Hematopoietic multipotent progenitor cell treated with erythropoietin and hydrocortisone succinate and interleukin-3 and kit ligand, for 8 days (in vitro differentiated cells): ENCODE measurements at places on chromosomes 1 and 21.
A peak's percentile ranks its signal among the peaks of the same experiment; 100 is the strongest.

DNA sequence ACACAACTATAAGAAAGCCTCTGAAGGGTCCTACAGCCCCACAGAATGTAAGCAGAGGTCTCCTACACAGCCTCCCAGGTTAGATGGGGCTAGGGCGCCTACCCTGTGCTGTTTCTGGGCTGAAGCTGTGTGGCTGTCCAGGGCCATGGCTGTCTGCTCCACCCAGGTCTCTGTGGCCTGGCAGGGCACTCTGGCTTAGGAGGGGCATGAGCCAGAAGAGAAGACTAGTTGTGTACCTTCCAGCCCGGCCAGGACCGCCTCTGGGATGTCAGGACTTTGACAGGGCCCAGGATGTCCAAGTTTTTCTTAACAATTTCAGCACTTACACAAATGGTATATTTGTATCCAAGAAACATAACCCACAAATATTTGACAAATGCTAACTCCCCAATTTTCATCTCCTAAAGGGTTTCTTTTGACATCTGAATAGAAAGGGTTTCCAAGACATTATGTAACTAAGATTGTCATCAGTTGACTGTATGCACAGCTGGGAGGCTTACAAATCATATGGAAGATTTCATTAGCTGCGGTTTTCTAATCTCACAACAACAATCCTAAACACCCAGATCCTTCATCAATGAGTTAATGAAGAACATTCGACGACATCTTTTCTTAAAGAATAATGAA is 80.5 kb downstream of the HSF2BP start:
- no peak for DNase-seq

DNA sequence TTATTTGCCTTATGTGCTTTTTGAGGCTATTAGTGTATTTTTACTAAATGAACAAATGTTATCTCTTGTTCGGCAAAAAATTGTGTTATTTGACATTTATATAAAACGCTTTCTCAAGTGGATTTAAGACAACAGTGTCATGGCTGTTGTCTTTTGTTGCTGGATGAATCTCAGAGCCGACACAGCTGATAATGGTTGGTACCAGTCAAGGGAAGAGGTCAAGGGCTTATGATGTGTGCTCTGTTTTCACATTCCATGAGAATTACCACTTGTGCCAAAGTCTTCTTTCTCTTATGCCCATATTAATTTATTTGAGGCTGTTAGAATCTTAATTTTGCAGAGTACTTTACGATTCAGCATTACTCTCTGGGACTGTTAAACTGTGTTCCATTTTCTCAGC is 17.9 kb upstream of the CD101 start:
- no peak for DNase-seq

- no peak for DNase-seq
Observed at GRCh38 chr21:29301691-29302090, 3.0 kb downstream of the BACH1 start.

DNA sequence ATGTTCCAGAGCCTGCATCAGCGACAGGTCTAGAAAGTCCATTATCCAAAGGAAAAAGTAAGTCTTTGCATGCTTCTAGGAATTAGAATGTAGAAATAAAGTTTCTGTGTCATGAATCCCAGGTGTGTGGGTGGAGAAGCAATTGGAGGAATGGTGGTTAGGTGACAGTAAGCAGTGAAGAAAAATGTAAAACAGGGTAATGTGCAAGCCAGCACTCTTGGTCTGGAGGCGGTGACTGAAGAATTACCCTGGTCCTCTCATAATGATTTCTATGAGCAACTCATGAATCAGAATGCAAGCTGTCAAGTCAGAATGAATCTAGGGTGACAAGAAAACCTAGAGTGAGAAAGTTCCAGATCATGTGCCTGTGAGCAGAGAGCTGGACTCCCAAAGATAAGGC is 33.6 kb downstream of the PLPPR4 start:
- no peak for DNase-seq

- DNase-seq = no peak
Observed at GRCh38 chr1:185570962-185571361, 163.2 kb upstream of the HMCN1 start.

GRCh38 chr1:235079443-235080296 is 49.0 kb downstream of the TOMM20 start:
- DNase-seq = no peak

DNA sequence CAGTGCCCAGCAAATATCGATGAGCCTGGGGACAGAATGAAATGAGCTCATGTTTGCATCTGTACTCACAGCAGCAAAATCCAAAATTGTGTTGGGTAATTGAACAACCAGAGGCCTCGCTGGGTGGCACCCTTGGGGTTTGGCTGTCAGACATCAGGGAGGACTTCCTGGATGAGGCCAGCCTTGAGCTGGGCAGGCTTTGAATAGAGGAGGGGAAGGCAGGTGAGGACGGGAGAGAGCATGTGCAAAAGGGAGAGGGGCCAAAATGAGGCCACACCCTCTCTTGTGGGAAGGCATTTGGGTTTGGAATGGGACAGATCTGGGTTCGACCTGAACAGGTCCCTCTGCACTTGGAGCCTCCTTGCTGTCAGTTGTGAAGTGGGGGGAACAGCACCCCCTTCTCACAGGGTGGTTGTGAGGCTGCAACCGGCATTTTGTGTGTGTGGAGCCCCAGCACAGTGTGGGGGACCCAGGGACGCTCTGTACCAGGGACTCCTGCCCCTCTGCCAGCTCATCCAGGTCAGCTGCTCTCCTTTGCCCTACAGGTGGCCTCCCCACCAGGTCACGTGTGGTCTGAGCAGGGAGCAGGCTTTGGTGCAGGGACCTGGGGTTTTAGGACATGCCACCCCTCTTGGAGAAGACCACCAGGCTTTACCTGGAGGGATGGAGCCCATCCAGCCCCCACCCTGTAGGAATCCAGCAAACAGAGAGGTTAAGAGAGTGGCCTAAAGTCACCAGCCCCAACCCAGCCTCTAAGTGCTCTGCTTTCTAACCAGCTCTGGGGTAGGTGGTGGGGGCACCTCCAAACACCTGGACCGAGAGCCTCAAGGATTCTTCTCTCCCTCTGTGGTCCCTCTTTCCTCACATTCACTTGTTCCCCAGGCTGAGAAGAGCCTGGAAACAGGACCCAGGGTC is 521.8 kb downstream of the PTPRU start:
- no peak for DNase-seq

DNA sequence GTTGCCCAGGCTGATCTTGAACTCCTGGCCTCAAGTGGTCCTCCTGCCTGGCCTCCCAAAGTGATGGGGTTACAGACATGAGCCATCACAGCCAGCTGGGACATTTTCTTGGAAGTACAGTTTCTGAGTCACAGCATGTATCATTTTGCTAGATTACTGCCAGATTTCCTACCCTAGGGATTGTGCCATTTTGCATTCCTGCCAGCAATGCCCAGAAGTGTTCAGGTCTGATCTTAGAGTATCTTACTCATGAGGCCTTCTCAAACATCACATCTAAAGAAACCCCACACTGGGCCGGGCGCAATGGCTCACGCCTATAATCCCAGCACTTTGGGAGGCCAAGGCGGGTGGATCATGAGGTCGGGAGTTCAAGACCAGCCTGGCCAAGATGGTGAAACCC is 10.2 kb downstream of the BMP8A start:
- no peak for DNase-seq

DNA sequence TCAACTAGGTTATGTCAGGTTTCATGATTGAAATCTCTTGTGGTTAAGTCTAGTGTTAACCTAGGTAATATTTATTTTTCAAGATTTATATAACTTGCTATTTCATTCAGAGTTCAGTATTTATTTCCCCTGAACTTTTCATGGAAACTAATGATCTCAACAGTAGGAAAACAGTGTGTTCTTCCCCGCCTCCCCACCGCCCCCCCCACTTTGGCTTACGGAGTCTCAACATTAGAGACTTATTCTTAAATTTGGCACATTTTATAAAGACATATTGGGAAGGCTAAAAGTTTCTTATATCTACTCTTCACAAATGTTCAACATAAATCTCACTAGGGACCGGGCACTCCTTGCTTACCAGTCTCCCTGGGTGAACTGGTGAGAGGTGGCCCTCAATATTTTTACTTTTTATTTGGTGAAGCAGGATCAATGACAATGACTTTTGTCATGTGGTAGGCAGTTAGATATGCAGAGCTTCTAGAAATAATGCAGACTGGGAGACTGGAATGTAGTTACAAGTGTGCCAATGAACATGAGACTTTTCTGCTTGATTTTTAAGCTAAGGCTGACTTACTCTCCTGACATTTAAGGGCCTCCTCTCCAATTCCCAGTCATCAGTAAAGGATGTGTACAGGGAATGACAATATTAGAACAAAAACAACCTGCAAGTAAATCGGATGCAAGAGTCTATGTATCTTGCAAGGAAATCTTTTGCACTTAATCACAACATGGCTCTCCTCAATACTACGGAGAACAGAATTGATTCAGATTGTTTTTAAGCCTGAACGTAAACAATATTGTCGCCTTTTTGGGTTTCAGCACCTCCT is 1.7 kb upstream of the MAN1A2 start:
- peak; percentile 14 for DNase-seq

DNA sequence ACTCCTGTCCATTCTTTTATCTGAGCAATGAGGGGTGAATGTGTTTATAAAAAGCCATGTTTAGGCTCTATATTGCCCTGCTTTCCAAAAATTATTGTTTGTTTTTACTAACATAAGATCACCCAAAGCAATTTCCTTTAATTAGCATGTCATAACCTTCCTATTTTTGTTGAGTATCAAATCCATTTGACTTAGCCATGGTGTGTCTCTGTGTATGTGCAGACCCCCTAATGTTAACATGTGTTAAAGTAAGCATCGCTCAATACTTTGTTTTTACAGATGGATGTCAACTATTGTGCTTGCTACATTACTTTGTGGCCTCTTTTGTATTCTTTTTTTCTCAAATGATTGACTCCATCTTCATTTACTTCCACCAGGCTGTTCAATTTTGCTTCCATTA is 585.4 kb downstream of the USP25 start:
- no peak for DNase-seq

- DNase-seq = peak; percentile 22
Observed at GRCh38 chr1:185561629-185562028, 172.6 kb upstream of the HMCN1 start.

DNA sequence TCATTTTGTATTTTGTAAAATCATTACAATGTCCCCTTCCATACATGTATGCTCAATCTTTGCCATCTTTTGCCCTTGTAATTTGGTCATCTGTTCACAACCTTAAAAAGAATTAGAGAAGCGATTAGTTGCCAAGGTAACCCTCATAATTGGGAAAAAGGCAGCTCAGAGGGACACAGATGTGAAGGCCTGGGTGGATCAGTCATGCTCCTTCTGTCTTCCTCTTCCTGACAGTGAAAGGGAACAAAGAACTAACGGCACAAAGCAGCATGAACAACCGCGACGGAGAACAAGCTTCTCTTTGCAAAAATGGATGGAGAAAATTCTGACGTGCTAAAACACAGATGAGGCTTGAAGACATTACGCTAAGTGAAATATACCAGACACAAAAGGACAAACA is 78.7 kb upstream of the COG2 start:
- no peak for DNase-seq

DNA sequence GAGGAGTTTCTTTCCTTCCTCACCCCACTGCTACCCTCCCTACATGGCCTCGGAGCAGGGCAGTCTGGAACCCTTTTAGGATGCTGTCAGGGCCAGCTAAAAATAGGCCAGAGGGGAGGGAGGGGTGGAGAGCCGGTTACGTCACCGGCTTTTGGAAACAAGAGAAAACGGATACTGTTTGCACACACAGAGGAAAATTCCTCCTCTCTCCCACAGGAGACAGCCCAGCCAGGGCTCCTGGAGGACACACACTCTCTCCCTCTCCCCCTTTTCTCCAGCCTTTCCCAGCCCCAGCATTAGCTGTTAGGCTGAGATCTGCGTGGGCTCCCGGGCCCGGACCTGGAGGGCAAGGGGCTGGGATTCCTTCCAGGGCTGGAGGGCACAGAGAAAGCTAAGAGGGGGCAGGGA is 20.0 kb upstream of the ALDH4A1 start:
- DNase-seq = no peak

GRCh38 chr1:58739856-58740466 is 40.1 kb upstream of the MYSM1 start:
- DNase-seq = peak; percentile 63

DNA sequence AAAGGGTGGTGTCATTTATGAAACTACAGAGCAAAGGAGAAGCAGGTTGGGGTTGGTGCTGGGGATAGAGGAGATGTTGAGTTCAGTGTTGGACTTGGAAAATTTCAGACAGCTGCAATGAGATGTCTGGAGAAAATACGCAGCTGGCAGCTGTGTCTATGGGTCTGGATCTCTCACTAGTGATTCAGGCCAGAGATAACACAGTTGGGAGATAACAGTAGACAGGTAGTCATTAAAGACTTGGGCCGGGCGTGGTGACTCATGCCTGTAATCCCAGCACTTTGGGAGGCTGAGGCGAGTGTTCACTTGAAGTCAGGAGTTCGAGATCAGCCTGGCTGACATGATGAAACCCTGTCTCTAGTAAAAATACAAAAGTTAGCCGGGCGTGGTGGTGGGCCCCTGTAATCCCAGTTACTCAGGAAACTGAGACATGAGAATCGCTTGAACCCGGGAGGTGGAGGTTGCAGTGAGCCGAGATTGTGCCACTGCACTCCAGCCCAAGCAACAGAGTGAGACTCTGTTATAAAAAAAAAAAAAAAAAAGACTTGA is 2.5 kb upstream of the TFAP2E start:
- DNase-seq = no peak

DNA sequence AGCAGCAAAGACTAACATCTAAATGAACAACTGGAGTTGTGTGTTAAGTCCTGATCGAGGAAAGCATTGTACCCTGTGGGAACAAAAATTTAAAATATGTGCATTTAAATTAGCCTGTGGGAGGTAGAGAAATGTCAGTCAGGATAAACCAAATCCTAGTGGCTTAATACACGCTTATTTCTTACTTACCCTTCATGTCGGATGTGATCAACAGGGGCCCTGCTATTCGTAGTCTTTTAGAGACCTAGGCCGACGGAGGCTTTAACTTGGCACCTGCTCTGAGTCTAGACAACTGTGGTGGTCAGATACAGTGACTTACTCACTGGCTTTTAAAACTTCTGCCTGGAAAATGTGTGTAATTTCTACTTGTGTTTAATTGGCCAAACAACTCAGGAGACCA is 10.2 kb downstream of the GSTM3 start:
- no peak for DNase-seq

DNA sequence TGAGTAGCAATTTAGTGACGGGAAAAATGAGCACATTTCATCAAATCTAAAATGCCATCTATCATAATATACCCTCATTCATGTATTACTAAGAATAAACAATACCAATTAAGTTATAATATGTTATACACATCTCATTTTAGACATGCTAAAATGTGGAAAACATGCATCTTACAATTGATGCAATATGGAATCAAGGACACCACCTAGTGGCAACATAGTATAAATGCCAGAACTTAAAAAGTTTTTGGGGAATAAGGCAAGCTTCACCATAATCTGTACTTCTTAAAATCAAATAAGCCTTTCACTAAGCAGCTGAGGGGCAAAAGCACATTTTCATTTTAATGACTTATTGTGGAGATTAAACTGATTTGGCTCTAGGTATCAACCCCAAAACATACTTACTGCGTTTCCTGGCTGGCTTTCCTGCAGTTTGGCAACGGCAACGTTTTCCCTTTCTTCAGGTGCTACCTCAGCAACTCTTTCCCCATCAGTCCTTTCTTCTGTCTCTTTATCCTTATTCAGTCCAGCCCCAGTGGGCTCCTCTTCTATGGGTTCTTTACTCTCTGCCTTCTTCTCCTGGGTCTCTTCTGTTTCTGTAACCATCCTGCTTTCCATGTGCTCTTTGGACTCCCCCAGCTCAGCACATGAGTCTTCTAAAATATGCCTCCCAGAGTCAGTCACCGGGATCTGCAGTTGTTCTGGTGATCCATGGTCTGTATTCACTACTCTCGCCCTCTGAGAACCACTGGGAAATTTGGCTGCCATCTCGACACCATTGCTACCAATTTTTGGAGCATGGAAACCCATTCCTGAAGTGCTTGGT is 11.4 kb downstream of the SDE2 start:
- peak; percentile 73 for DNase-seq
